ENCODE measurements at places on chromosomes 6 and 20. TPM values are rescaled to one million over a fixed set of nuclear protein-coding genes. Genes with fewer than 3 reads are reported as not detected.

The EMILIN3 gene
- total RNA-seq, result 0.46 TPM

- no peak for DNase-seq
Observed at GRCh38 chr6:7673063-7673536, 52.8 kb upstream of the BMP6 start.

DNA sequence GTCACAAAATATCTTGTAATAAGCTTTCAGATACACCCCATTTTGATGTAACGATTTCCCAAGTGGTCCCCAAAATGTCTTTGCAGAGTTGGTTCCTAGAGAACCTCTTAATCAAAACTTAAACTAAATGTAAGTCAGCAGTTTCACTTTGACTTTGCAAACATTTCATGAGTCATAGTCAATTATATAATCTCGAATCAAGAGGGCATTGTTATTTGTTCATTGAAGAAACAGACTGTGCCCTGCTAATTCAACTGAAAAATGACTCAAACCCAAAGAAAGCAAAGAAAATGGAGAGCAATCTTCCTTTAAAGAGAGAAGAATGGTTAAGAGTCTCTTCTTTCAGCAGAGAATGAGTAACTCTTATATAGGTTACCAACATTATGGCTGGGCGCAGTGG lies 58.3 kb downstream of the IPCEF1 start:
- DNase-seq, result no peak

- no peak for DNase-seq
Observed at GRCh38 chr20:51276296-51276695, 253.4 kb upstream of the KCNG1 start.

DNA sequence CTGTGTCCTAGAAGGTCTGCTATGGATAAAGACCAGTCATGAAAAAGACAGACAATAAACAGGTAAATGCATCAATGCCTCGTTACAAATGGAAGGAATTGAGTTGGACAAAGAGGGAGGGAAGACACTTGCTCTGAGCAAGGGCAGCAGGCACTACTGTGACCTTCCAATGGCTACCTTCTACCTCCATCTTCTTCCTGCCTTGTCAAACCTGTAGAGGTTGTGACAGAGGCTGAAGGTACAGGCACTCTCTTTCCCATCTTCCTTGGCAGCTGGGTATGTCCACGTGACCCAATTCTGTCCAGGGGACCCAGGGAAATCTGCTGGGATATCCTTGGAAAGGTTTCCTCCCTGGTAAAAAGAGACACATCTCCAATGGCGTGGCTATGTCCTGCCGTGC lies 274.8 kb downstream of the TFAP2C start:
- no peak for DNase-seq

GRCh38 chr6:129882510-129883023 lies 21.5 kb upstream of the TMEM244 start:
- DNase-seq, result no peak

DNA sequence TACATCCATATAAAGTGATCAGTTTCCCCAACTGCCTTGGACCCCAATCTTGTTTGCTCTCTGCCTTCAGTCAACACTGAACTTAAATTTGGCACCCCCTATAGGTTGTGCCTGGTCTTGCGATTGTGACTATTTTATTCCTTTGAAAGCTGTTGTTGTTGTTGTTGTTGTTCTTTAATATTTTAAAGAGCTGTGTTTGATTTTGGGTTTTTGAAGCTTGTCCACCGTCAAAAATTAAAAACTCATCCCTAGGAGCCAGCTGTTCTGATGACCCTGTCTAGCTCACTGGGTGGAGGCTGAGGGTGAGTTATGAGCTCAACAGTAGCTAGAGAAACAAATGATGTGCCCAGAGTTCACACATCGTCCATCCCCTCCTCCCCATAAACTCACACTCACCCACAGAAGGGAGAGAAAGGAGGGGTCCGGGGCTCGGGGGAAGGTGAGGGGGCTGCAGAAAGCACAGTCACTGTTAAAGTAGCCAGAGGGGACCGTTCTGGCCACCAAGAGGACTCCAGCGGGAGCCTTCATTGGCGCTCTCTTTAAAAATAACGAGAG lies 4.0 kb downstream of the SIM1 start:
- DNase-seq, result no peak

DNA sequence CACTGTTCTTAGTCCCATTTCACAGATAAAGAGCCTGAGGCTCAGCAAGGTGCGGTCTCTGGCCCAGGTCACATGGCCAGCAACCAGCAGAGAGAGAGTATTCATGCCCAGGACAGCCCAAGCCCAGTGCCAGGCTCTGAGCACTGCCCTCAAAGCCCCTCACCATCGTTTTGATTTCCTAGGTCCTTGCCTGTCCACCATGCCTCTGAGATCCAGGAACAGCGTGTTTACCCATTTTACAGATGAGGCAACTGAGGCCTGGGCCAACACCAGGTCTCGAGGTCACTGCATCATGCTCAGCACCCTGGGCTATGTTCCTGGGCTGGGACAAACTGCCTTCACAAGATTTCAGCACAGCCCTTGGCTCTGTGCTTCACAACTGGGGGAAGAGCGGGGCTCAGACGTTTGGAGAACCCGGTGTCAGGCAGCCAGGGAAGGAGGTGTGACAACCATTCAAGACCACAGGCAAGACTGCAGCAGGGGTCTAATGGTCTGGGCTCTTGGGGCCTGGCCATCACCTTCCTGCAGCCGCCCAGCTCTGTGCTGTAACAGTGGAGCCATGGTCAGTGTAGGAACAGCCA lies 1.3 kb upstream of the BPIFA2 start:
- DNase-seq, result no peak

- no peak for DNase-seq
Observed at GRCh38 chr6:120248451-120248850, 898.9 kb upstream of the MAN1A1 start.

DNA sequence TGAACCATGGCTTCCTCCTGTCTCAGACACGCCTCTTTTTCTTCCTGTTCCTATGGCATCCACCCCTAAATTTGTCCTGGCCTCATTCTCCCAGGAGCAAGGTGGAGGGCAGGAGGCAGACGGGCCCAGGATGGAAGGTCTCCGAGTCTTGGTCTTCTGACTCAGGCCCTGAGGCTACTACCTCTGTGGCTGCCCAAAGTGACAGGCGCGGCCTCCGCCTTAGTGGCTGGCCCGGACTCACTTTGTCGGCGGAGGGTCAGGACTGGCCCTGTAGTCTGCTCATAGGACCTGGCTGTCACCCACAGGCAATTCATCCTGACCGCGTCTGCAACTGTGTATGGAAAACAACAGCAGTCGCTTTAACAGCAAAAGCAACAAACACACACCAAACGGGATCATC lies 263.1 kb upstream of the SUPT3H start:
- DNase-seq, result no peak

All from chondrocyte (in vitro differentiated cells).